ENCODE measurements at places on chromosomes 4 and X. TPM values are rescaled to one million over a fixed set of nuclear protein-coding genes. Genes with fewer than 3 reads are reported as not detected.

- DNase-seq: no peak
Observed at GRCh38 chr4:122533841-122534240, 77.3 kb upstream of the IL2 start.

The ACE2 gene
- polyA plus RNA-seq: 44.8 TPM

DNA sequence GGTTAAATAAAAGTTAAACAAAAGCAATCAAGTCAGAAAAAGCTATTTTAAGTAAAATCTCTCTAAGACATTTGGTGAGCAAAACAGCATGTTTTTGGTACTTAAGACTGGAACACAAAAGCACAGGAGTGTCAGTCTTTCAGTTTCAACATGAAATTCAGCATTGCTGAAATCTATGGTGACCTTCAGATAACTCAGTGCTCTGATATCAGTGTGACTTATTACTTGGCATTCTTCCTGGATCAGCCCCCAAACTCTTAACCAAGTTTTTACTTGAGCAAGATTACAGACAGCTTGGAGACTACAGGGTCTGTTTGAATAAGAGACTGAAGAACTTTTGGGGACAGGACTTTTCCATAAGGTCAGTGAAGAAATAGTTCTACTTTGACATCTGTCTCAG, 437.2 kb downstream of the RAPGEF2 start:
- DNase-seq: no peak

The FRMPD4 gene
- 0.15 TPM for polyA plus RNA-seq

The FAM241A gene
- 1.7 TPM for polyA plus RNA-seq

DNA sequence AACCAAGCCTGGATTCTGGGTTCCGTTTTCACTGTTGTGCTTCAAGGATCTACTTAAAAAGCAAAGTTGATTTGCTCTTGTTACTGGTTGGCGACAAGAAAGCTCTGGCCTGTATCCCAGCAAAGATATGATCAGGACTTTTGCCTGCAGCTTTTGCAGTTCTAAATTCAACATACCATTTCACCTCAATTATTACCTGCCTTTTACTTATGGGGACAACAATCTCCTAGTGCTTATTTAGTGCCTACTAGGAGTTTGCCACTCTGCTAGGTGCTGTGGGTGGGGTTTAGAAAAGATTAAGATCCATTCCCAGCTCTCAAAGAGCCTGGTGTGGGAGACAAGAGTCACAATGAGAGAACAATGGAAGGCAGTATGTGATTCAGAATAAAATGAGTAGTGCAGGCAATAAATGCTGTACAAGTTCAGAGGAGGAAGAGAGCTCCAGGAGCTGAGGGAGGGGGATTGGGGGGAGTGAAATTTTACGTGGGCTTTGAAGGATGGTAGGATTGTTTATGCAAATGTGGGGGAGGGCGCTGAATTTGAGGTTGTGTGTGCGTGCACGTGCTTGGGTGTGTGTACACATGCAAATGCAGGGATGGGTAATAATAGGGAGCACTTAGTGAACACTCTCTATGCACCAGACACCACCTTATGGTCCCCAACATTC, 5.0 kb upstream of the TMEM164 start:
- DNase-seq: no peak

DNA sequence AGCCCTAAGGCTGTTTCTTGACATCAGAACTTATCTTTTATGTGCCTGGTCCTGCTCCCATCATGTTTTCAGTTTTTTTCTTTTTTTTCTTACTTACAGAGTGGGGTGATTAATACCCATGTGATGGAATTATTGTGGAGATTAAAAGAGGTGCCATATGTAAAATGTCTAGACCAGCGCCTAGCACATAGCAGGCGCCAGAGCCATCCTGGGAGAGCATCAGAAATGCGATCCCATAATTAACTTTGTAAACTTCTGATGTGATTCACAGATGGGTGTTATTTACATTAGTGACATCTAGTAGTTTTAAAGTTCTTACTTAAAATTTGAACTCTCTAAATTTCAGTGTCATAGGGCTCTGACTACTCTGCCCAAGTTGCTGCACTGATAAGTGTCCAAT, 66.2 kb upstream of the PGRMC2 start:
- DNase-seq: no peak

- no peak for DNase-seq
Observed at GRCh38 chrX:24862343-24862742, 153.4 kb downstream of the ARX start.

Measured in right renal cortex interstitium (tissue), 3 donors.